ENCODE measurements at places on chromosomes 13 and 19. TPM values are rescaled to one million over a fixed set of nuclear protein-coding genes. Genes with fewer than 3 reads are reported as not detected.

NKG7 gene
- polyA plus RNA-seq = 1.7 TPM

LHFPL6 gene
- 49.6 TPM for polyA plus RNA-seq

SIGLEC7 gene
- polyA plus RNA-seq = 0.34 TPM

DNA sequence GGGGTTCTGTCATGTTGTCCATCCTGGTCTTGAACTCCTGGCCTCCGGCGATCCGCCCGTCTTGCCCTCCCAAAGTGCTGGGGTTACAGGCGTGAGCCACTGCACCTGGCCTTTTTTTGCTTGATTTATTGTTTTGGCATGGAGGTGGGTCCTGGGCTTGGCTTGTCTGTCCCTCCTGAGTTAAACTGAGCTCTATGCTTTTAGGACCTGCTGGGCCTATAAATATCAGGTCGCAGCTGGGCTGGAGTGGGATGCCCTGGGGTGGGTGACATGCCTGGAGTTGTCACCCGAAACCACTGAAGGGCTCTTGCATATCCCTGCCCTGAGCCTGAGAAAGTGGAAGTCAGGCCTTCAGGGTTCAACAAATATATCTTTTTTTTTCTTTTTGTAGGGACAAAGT, 5.5 kb downstream of the ARRDC5 start:
- no peak for DNase-seq

GRCh38 chr13:95956589-95957148, 96.5 kb downstream of the UGGT2 start:
- DNase-seq = no peak

DNA sequence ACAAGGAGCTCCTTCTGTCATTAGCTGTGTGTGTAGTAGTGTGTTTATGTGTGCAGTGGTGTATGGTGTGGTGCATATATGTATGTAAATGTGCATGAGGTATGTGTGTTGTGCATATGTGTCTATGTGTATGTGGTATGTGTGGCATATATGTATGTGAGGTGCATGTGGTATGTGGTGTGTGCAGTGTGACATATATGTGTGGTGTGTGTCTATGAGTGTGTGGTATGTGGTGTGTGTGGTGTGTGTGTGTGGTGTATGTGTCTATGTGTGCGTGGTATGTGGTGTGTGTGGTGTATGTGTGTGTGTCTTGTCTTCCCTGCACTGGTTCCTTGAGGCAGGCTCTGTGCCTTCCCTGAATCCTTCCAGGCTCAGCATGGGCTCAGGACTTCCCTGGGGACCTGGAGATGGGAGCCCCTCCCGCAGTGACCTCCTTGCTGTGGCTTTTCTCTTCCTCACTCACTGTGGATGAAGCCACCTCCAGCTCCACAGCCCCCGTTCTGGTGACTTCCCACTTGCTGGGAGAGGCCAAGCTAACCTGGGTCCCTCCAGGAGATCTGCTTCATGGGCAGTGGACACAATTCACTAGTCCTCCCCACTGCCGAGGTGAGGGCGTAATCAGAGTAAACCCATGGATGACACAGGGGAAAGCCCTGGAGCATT, 64.2 kb downstream of the CCDC70 start:
- DNase-seq = no peak

GRCh38 chr19:16203256-16204004, 5.7 kb downstream of the AP1M1 start:
- DNase-seq = no peak

GRCh38 chr19:5680084-5680436, 256 bp downstream of the MICOS13 start:
- no peak for DNase-seq

- no peak for DNase-seq
Measured at GRCh38 chr19:39017026-39017425, 15.3 kb downstream of the FBXO27 start.

GRCh38 chr13:49996161-49996915, 504 bp upstream of the TRIM13 start:
- DNase-seq = peak; percentile 78

GRCh38 chr19:49666120-49666444, 349 bp downstream of the BCL2L12 start:
- DNase-seq = no peak

DNA sequence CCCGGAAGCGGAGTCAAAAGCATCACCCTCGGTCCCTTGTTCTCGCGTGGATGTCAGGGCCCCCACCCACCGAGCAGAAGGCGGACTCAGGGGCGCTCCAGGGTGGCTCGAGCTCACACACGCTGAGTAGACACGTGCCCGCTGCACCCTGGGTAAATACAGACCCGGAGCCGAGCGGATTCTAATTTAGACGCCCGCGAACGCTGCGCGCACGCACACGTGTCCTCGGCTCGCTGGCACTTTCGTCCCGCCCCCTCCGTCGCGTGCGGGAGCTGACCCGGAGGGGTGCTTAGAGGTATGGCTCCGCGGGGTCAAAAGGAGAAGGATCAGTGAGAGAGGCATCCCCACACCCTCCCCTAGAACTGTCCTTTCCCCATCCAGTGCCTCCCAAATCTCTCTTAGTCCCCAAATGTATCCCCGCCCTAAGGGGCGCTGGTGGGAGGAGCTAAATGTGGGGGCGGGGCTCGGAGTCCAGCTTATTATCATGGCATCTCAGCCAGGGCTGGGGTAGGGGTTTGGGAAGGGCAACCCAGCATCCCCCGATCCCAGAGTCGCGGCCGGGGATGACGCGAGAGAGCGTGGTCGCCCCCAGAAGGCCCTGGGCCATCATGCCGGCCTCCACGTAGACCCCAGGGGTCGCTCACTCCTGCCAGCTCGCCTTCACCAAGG, 451 bp upstream of the ICAM5 start:
- DNase-seq = no peak

DNA sequence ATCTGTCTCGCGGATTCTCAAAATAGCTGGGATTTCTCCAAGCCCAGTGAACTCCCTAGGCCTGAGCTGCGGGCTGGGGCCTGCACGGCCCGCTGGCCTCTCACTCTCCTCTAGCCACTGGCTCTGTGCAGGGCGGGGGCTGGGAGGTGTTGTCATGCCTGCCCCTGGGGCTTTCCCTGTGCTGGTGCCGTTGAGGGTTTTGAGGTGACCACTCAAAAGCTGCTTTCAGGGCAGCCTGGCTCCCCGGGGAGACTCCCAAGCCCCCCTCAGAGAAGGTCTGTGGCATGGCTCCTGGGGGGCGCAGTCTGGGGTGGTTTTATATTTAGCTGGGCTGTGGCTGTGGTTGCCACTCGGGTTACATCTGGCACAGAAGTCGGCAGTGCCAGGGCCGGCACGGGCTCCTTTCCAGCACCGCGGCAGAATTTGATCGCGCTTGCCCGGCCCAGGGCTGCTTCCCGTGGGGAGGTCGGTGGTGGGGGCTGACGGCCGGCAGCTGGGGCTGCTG, 10.0 kb downstream of the NDUFB7 start:
- no peak for DNase-seq

GRCh38 chr19:57078802-57079201, 41.0 kb upstream of the USP29 start:
- DNase-seq = no peak

Measured in right renal pelvis (tissue), 4 donors.